Myocyte (in vitro differentiated cells): ENCODE measurements at places on chromosomes 4 and X. TPM values are rescaled to one million over a fixed set of nuclear protein-coding genes. Genes with fewer than 3 reads are reported as not detected.

GRCh38 chr4:148573296-148573695 is 131.1 kb upstream of the NR3C2 start:
- peak; percentile 4 for DNase-seq

GRCh38 chr4:112082954-112083586 is 62.2 kb upstream of the FAM241A start:
- DNase-seq, result peak; percentile 44

Gene SSX4
- total RNA-seq, result 0.64 and 0.78 TPM in 2 replicates

Gene CYSLTR1
- 1.1 and 9.5 TPM in 2 replicates for total RNA-seq

Gene MSX1
- total RNA-seq, result 13.5 and 15.1 TPM in 2 replicates

Gene EXOC1
- 43.4 and 43.5 TPM in 2 replicates for total RNA-seq

DNA sequence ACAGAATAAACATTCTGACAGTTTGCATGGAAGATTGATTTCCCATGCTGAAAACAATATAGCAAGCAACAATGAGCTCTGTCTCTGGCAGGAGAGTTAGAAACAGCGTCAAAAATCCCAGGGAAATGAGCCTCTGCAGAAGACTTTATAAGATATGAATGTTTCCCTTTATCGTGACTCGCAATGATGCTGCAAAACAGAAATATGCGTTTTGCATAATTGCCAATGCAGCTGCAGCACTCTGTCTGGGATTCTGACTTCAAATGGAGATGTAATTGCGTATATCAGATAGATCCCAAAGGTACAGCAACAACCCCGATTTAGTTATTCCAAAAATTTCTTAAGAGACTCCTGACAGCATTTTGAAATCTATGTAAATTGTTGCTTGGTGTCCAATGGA is 702.4 kb upstream of the EPHA5 start:
- no peak for DNase-seq

DNA sequence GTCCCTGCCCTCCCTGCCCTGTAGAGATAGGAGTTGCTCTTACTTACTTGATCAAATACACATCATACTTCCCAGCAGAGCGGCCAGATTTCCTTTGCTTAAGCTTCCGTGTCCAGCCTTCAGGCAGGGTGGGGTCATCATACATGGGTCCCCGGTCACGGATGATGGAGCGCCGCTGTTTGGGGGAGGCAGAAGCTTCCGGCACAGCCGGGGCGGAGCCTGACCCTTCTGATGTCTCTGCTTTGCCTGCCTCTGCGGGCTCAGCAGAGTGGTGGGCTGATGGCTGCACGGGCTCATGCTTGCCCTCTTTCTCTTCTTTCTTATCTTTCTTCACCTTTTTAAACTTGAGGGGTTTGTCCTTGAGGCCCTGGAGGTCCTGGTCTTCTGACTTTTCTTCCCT is 12.5 kb upstream of the IRAK1 start:
- no peak for DNase-seq

- peak; percentile 91 for DNase-seq
These were observed 5.5 kb upstream of the SMIM20 start for GRCh38 chr4:25908491-25908901.

DNA sequence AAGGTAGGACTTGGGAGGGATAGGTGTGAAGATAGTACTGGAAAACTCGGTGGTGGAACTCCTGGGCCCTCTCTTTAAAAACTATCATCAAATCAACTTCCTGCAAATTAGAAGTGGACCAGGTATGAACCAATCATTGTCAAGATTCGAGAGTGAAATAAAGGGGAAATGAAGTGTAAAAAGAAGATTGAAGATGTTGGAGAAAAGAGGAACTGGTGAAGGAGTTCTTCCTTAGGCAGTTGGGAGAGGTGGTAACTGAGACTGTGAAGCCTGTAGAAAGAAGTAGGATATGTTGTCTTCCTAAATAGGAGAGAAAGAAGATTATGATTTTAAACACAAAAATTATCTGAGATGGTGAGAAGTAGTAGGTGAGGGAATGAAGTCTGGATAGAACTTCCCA is 212.2 kb downstream of the PPP1R2C start:
- DNase-seq, result no peak

Gene BANK1
- total RNA-seq, result 0.21 and 0.47 TPM in 2 replicates

DNA sequence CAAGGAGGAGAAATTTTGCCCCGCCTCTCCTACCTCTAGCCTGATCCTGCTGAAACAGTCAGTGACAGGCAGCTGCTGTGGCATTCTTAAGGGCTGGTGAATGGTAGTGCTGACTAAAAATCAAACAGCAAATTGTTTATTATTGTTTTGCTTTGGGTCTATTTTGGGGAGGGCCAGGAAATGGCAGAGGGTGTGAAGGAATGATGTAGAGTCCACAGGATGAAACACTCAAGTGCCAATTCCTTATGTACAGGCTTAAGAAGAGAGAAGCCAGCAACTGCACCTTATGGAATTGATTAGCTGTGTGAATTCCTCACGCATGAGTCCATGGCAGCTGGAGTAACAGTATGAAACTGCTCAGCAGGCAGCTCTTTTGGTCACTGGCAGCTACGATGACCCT is 39.7 kb downstream of the VEGFC start:
- DNase-seq, result peak; percentile 77

Gene TXK
- 1.1 and 2.7 TPM in 2 replicates for total RNA-seq

Gene ADGRG4
- total RNA-seq, result not detected in 2 replicates

Gene KLHL13
- 0.05 and 0.11 TPM in 2 replicates for total RNA-seq

GRCh38 chr4:89077761-89078160 is 20.8 kb upstream of the FAM13A start:
- DNase-seq, result no peak

DNA sequence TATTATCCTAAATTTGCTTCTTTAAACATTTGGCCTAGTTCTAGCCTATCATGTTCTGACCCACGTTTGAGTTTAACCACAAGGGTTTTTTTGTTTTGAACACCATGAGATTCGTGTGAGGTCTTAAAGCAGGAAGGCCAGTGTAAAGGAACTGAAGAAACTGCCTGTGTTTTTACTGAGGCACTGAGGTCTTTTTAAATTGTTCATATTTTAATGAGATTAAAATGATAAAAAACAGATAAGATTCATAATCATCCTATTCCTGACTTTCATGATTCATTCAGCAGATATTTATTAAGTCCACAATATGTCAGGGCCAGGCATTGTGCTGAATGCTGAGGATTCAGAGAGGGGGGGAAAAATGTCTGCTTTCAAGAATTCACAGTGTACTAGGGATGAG is 3.2 kb downstream of the RPS6KA3 start:
- no peak for DNase-seq

DNA sequence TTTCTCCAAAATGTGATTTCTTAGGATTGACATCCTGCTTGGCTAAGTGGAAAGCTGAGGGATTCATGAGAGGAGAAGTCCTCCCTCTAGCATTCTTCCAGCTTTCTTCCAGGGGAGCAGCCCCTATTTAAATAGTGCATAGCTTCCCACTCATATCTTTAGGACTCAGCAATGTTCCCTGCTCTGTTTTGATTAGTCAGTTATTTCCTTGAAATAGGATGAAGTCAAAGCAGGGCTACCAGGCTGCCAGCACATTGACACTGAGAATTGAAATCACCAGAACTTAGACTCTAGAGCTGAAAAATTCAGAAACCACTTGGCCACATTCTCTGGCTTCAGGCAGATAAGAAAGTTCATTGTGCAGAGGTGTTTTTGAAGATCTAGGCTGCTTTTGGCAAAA is 74.7 kb upstream of the SMAD1 start:
- no peak for DNase-seq

DNA sequence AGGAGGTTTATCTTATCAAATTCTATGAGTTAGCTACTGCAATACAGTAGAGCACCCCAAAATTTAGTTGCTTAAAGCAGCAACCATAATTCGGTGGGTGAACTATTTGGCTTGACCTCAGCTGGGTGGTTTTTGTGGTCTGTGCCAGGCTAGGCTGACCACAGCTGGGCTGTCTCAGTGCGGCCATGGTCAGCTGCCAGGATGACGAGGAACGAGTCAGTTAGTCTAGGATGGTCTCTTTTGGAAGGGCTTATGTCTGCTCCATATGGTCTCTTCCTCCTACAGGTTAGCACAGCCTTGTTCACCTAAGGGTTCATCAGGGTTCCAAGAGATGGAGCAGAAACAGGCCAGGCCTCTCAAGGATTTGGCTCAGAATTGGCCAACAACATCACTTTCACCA is 210.4 kb downstream of the PALLD start:
- DNase-seq, result peak; percentile 83

DNA sequence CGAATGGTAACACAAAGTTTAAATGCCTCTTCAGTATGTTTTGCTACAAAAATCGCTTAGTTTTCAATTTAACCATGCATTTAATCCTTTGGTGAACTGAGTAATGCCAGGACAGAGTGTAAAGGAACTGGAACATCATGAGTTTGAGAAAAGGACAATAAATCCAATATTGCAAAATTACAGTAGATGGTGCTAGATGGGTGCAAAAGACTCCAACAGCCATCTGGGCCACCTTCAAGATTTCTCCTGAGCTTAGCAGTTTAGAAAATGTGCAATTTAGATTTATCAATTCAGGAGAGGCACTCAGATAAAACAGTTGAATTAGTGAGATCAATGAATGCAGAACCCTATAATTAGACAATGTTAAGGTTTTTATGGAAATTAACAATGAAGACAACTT is 33.2 kb upstream of the MID1IP1 start:
- DNase-seq, result peak; percentile 39

Gene CT45A10
- not detected in 2 replicates for total RNA-seq

Gene SLC39A8
- 5.5 and 7.4 TPM in 2 replicates for total RNA-seq

DNA sequence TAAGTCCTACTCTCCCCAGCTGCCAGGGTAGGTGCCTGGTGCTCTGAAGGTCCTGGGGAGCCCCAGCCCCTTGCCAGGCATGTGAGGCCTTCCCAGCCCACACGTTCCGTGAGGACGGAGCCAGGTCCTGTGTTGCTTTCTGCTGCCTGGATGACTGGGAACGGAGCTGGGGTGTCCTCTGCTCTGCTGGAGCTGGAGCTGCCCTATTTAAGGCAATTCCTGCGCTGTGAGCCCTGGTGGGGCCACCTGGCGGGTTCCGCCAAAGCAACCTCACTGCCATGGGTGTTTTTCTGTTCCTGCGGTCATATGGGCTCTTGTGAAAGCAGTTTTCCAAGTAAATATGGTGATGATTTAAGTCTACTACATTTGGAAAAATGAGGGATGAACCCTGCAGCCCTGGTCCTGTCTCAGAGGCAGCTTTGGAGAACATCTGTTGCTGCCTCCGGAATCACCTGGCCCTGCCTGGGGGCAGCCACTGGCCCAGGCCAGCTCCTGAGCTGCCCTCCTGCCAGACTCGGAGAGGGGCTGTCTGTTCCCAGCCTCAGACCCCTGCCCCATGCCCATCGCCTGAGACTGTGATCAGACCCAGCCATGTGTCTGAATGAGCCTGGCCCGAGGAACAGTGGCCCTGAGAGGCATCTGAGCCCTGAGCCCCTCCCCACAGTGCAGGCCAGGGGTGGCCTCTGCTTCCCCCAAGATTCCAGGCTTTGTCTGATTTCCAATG is 33.2 kb downstream of the FGFRL1 start:
- no peak for DNase-seq

GRCh38 chr4:186700746-186701145 is 22.9 kb downstream of the FAT1 start:
- peak; percentile 80 for DNase-seq

Gene ETNPPL
- not detected in 2 replicates for total RNA-seq

DNA sequence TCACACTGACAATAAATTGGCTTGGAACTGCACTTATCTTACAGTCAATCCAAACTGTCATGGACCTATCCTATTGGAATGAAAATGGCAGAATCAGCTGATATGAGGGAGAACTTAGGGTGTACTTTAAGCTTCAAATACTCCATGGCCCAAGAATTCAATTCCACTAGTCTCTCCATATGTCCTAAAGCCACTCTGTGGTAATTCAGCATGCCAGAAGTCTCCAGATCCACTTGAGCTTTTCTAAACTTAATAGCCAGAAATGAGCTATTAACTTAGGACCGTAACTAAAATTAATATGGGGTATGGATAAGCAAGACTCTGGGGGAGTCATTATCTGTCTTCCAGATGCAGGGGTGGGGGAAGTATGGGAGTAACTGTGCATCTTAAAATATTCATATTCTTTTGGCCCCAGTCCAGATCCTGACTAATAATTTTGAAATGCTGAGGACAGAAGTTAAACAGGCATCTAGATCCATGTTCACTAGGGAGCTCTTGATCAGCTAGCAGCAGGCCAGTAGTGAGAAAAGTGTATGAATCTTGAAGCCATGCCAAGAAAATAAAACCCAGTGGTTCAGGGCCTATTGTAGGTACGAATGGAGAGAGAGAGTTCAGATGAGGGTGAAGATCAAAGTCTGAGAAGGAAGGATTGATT is 167.6 kb downstream of the DKK2 start:
- peak; percentile 59 for DNase-seq

DNA sequence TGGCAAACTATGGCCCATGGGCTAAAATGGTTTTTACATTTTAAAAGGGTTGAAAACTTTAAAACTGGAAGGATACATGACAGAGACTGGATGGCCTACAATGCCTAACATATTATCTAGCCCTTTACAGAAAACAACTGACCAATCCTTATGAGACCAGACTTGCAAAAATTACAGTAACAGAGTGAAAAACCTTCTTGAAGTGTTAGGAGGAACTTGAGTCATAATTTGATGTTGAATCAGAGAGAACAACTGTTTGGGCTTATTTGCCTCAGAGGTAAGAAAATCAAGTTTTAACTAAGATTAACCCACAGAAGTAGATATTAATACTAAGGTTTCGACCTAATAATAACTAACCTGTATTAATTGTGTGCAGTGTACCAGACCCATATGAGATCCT is 12.4 kb upstream of the NAP1L5 start:
- DNase-seq, result no peak

DNA sequence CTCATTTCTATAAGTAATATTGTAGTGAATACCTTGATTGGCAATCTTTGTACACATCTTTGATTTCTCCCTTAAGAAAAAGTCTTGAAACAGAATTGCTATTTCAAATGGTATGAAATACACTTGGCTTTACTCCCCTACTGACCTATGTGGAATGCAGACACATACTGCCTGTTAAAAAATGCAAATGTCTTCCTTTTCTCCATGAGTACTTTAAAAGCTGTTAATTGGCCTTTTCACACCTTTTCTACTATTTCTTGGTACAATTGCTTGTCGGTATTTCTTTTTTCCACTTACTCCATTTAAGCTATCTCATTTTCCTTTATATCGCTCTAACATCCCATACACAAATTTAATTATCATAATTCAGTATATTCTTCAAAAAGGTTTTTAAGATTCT is 87.2 kb downstream of the FRYL start:
- DNase-seq, result no peak

GRCh38 chr4:26388671-26389070 is 67.9 kb downstream of the RBPJ start:
- no peak for DNase-seq

DNA sequence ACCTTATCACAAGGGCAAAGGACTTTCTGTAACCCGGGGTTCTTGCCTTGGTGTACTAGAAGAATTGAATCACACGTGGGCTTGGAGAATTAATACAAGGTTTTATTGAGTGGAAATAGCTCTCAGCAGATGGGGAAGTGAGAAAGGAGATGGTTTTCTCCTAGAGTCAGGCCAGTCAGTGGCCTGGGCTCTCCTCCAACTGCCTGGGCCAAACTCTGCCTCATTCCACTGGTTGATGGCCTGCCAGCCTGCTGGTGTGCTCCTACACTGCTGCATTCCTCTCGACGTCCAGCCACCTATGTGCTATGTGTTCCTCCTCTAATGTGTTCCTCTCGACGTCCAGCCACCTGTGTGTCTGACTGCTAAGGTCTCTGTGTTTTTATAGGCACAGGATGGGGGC is 35.3 kb upstream of the SPIN2A start:
- no peak for DNase-seq

Gene PDGFRA
- 2.1 and 4.3 TPM in 2 replicates for total RNA-seq

GRCh38 chrX:121987163-121987562 is 939.8 kb downstream of the GLUD2 start:
- no peak for DNase-seq
